Stimulated activated CD8-positive, alpha-beta memory T cell treated with anti-CD3 and anti-CD28 coated beads, Interleukin-12 subunit alpha, Interleukin-12 subunit beta, amount 100 ng/mL, for 1 hour (primary cell): ENCODE measurements at places on chromosomes 3 and 15.

GRCh38 chr3:25084016-25084415, 344.0 kb upstream of the RARB start:
- no peak for DNase-seq

- DNase-seq = no peak
Measured at GRCh38 chr3:135781026-135781815, 184.3 kb upstream of the PPP2R3A start.

- DNase-seq = no peak
Measured at GRCh38 chr3:50582083-50582482, 12.8 kb downstream of the HEMK1 start.

- no peak for DNase-seq
Measured at GRCh38 chr15:23497710-23498111, 50.7 kb upstream of the GOLGA6L2 start.

DNA sequence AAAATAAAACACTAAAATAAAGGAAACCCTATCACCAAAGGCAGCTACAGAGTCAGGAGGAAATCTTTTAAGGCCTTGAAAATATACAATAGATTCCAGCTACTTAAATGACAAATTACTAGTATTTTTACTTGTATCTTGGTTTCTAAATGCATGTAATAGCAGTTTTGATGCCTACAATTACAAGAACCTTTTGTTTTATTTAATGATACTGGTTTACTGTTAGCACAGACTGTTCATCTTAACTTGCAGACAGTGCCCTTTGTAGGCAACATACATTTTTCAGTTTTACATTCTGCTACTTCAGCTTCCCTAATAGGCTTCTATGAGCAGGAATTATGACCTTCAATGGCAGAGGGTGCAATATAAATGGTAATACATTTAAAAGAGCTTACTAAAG, 54.1 kb downstream of the ZNF280D start:
- no peak for DNase-seq

DNA sequence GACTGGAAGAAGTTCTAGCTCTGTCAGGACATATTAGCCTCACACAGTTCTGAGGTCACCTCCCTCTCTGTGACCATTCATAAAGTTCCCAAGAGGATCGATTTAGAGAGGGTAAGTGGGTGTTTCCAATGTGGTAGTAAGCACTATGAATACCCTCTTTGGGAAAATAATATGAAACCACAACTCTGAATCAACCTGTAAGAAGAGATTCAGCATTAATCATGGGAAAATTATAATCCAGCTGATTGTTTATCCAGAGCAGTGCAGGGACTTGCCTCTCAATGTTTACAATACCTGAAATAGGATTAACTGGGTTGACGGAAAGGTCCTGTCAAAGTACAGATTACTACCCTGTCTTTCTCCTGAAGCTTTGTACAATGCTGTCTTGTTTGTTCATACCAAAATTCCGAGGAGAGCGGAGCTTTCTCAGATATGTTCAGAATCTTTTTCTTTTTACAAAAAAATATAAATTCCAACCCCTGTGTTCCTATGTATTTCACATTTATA, 302.9 kb upstream of the DPPA4 start:
- no peak for DNase-seq

GRCh38 chr15:67174446-67174845, 80.0 kb downstream of the AAGAB start:
- DNase-seq = no peak

GRCh38 chr3:36891701-36892160, 53.1 kb downstream of the TRANK1 start:
- no peak for DNase-seq

DNA sequence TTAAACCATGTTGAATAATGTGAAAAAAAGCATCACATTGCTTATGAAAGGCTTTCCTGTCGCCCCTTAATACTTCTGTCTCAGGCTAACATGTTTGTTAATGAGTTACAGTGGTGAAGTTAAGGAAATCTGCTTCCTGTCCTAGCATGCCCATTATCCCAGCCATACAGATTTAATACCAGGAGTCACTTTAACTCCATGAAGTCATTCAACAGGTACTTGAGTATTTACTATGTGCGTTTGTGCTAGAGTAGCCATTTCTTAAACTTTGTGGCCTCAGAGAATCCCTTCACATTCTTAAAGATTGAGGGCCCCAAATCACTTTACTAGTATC, 10.1 kb upstream of the SETD5 start:
- DNase-seq = no peak

DNA sequence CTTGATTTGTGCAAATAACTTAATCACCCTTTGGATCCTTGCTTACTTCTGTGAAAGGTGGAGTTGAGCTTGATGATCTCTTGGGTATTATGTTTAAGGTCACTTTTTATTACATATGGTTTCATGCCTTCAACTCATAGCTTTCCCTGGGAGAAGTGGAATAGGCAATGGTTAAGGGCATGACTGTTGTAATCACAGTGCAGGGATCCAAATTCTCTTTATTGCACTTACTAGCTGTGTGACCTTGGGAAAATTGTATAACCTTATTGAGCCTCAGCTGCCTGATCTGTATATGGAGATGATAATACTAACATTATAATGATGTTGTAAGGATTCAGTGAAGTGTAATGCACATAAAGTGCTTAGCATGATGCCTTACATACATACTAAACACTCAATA, 59.1 kb downstream of the PLCL2 start:
- DNase-seq = no peak

DNA sequence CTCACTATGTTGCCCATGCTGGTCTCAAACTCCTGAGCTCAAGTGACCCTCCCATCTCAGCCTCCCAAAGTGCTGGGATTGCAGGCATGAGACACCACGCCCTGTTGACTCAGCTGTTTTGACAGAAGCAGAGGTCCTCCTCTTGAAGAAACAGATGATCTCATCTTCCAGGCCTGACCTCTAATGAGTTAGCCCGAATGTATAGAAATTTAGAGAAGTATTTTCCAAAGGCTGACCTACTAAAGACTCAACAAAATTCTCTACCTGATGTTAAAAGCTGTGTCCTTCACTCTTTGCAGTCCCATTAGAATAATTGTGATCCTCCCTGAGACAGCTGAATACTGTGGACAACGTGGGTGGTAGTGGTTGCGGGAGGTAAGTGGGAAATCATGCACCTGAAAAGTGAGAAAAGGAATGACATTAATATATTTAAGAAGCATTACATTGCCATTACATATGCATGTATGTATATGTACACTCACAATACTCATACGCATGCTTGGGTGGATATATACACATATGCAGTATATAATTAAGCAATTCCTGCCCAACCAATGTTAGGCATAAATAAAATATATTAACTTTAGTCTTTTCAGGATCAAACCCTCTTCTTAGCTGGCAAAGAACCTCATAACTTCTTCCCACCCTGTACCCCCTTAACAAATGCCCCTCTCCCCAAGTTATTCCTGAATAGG, 204.6 kb upstream of the NR2F2 start:
- no peak for DNase-seq

DNA sequence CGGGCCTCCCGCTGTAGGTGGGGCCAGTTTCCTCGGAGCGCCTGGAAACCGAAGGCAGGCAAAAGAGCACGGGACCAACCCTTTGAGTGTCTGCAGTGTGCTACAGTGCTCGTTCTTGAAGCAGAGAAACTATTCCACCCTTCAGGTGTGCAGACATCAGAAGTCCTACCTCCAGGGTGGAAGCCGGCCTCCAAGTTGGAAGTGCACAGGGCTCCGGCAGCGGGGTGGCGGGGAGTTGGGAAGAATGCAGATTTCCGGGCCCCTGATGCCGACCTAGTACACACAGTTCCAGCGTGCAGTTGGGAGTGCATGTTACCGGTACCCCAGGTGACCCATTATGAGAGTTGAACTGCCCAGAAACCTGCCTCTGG, 3.0 kb downstream of the KLF13 start:
- DNase-seq = no peak

DNA sequence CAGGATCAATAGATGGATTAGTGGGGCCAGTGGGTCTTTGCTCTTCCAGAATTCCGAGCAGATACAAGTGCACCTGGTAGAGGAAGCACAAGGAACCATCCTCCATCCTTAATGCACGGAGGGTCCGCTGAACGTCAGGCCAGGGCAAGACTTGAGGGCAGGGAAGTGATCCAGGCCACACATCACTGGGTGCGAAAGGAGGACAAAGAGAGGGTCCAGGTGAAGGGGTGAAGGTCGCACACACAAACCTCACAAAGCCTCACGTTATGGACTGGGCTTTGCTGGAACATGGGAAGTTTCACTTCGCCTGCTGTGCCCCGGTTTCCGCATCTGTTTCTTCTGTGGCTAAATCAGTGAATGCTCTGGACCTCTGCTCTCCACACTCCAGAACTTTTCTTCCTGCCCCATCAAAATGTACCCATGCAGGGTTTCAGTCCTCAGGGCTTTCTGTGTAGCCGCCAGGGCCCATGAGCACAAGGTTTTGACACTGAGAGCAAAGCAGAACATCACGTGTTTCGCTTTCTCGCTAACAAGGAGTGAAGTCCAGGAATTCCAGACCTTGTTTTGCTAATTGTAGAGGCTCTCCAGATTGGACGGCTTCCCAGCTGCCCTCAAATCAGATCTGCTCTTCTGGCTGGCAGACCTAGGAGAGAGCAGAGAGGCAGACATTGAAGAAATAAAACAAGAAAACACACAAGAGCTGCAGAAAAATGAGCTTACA, 56.3 kb downstream of the KLF15 start:
- DNase-seq = no peak

DNA sequence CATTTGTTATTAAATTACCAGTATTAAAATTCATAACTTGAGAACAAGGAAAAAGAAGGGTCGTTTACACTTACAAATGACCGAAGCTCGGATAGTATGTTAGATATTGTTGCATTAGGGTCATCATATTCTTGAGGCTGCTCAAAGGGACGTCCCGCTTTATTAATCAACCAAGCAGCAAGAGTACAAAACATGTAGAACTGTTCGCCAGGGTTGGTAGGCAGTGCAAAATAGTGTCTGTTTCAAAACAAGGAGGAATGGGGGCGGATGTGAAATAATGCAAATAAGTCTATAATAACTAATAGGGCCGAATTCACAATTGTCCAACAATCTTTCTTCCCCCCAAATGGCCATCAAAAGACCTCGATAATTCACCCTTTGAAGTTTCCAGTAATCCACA, 2.9 kb downstream of the IFT57 start:
- no peak for DNase-seq
